Spinal cord (tissue), 10 donors: ENCODE measurements at places on chromosomes 7 and 10.

GRCh38 chr10:76657337-76658012 is 980.1 kb downstream of the KCNMA1 start:
- DNase-seq: no peak

DNA sequence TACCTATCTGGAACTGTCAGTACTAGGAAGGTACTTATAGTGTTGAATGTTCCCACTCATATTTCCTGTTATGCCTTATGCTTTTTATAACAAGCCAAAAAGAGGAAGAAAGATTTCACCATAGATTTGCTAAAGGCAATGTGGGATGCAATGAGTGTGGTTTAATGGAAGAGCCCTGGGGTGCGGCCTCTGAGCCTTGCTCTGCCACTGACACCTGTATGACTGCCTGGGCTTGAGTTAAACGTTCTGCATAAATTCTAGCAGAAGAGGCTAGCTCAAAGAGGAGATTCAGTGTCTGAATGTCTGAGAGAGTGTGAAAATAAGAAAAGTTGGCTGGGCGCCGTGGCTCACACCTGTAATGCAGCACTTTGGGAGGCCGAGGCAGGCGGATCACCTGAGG is 143.8 kb downstream of the TPST1 start:
- no peak for DNase-seq

GRCh38 chr7:91299952-91300775 is 35.9 kb downstream of the FZD1 start:
- DNase-seq: peak; percentile 15

DNA sequence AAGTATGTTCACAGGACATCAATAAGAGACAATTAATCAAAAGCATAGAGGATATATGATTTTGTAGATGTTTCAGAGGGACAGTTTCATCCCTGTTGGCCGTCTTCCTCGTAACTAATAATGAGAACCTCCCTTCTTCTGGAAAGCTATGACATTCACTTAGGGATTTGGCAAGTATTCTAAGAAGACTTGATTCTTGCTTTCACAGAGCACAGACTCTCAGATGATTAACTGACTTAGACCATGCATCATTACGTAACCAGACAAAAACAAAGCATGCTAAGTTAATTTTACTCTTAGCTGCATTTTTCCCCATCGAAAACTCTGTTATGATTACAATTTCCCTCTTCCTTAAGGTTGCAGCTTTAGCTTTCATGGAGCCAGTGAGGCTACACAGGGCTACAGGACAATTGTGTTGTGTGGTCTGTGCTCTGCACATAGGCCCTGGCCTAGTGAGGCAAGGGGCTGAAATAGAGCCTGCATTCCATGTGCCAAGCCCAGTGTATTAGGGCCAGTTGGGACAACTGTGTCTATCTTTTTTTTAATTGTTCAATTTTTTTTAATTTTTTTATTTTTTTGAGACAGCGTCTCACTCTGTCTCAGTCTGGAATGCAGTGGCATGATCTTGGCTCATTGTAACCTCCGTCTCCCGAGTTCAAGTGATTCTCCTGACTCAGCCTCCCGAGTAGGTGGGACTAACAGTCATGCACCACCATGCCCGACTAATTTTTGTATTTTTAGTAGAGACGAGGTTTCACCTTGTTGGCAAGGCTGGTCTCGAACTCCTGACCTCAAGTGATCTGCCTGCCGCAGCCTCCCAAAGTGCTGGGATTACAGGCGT is 105.3 kb downstream of the PLXDC2 start:
- no peak for DNase-seq

GRCh38 chr10:14416308-14416700 is 85.6 kb upstream of the FRMD4A start:
- no peak for DNase-seq

DNA sequence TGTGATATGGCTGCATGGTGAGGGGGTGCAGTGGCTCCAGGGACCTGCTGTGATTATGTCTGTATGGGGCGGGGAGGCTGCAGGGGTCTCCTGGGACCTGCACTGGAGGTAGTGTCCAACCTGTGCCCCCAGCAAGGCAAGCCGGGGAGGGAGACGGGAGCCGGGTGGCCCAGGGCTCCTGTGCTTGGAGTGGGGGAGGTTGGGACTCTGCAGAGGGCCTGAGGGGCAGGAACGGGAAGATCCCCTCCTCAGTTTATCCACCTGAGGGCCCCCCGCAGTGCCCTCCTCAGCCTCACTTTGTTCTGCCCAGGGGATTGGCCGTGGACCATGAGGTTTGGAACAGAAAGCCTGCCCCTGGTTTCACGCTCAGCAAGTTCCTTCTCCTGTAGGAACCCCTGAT is 22.8 kb upstream of the PWWP2B start:
- no peak for DNase-seq

- DNase-seq: no peak
These were observed 35.5 kb downstream of the POM121L12 start for GRCh38 chr7:53070883-53071282.

- peak; percentile 74 for DNase-seq
These were observed 80.8 kb upstream of the SMIM30 start for GRCh38 chr7:113199136-113199535.

DNA sequence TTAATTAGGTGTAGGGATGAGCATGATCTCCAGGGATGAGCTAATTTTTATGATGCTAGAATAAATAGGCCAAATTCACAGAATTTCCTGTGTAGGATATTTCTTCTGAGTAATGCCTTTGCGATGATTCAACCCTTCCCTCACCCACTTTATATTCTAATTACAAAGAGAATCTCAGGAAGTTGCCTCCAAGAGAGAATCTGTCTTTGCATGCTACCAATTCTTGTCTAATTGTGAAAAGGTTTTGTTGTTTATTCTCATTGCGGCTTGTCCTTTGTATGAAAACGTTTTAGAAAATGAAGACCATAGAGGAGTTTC is 6.3 kb downstream of the C7orf57 start:
- no peak for DNase-seq
